Colonic mucosa (tissue), 4 donors: ENCODE measurements at places on chromosomes 3 and 15.

DNA sequence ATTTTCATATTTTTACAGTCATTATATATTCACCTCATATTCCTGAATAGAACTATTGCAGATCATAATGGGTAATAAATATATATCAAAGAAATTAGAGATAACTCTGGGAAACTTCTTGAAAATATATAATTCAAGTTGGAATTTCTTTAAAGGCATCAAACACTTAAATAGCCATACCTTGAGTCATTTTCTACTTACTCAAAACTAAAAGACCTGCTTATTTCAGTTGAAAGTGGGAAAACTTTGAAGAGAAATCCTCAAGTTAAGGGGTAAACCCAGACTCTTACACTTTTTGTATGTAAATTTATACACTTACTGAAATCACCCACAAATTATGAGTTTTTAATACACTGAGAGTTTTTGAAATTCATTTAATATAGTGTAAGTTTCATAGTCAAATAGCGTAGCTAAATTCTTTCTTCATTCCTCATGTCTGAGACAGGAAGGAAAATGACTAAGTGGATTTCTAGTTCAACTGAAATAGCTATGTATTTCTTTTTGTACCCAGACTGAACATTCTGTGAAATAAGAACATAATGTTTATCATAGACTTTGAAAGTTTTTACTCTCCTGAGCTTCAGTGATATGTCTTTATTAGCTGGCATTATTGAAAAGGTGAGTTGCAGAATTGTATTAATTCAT, 4.6 kb upstream of the ALCAM start:
- no peaks in the 10 kb centered on the region for H3K4me1 ChIP-seq
- no peak for DNase-seq
- H3K36me3 ChIP-seq: no peaks in the 10 kb centered on the region
- H3K27ac ChIP-seq: no peak overlapping the region
- H3K27me3 ChIP-seq: no peaks in the 10 kb centered on the region
- H3K4me3 ChIP-seq: no peak overlapping the region

- H3K36me3 ChIP-seq: no peaks in the 10 kb centered on the region
- H3K4me3 ChIP-seq: no peak overlapping the region
- no peaks in the 10 kb centered on the region for H3K27me3 ChIP-seq
- no peak overlapping the region for H3K27ac ChIP-seq
- DNase-seq: no peak
Measured at GRCh38 chr3:171543759-171544300, 83.6 kb upstream of the TNIK start.

DNA sequence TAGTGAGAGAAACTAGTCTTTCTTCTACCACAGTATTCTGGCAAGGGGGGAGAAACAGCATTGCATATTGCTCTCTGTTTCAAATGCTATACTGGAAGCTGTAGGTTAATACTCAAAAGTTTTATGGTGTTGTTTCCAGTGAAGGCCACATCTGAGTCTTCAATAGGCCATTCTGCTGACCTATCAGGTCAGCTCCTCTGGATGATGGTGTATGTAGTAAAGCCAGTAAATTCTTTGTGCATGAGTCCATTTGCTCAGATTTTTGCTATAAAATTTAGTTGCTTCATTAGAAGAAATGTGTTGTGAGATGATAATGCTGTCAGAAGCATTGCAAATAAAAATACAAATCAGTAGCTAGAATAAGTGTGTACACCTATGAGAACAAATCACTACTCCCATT, 64.9 kb upstream of the RBMS3 start:
- no peak overlapping the region for H3K27ac ChIP-seq
- no peaks in the 10 kb centered on the region for H3K36me3 ChIP-seq
- no peak for DNase-seq

GRCh38 chr3:82676356-82677026, 915.0 kb upstream of the GBE1 start:
- H3K4me1 ChIP-seq: no peaks in the 10 kb centered on the region
- H3K27ac ChIP-seq: no peak overlapping the region
- H3K36me3 ChIP-seq: no peaks in the 10 kb centered on the region
- no peak overlapping the region for H3K4me3 ChIP-seq

GRCh38 chr15:100818927-100819326, 60.7 kb upstream of the ALDH1A3 start:
- no peaks in the 10 kb centered on the region for H3K36me3 ChIP-seq
- H3K27ac ChIP-seq: no peak overlapping the region
- DNase-seq: no peak
- no peaks in the 10 kb centered on the region for H3K27me3 ChIP-seq
